NCI-H146 (cell line): ENCODE measurements at places on chromosomes 13 and 19.

GRCh38 chr19:18392417-18392816 is 5.0 kb downstream of the LRRC25 start:
- DNase-seq = no peak

- DNase-seq = no peak
Measured at GRCh38 chr19:478236-478903, 17.5 kb upstream of the SHC2 start.

GRCh38 chr19:19470579-19470978 is 44.8 kb downstream of the TSSK6 start:
- DNase-seq = no peak

GRCh38 chr19:18846862-18847548 is 15.2 kb downstream of the UPF1 start:
- DNase-seq = peak; percentile 60

GRCh38 chr13:106507560-106508274 is 27.7 kb downstream of the EFNB2 start:
- DNase-seq = no peak

GRCh38 chr19:35042954-35043604 is 1.6 kb downstream of the HPN start:
- no peak for DNase-seq

- DNase-seq = peak; percentile 63
Measured at GRCh38 chr13:35760735-35761281, 284.3 kb upstream of the MAB21L1 start.

DNA sequence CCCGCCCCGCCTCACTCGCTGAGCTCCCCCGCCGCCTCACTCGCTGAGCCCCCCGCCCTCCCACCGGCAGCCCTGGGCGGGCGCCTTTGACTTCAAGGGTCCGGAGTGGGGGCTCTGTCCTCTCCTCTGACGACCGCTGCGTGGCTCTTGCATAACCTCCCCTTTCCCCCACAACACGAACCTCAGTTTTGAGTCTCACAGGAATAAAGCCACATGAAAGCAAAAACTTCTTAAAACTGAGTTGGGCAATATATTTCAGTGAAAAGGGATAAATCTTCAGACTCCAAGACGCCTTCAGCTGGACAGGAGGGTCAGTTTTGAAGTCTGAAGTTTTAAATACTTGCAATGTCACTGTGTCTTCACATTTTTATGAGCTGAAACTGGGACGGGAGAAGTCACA is 70.6 kb upstream of the C13orf46 start:
- no peak for DNase-seq

GRCh38 chr13:110593430-110594130 is 21.8 kb upstream of the NAXD start:
- DNase-seq = peak; percentile 62

DNA sequence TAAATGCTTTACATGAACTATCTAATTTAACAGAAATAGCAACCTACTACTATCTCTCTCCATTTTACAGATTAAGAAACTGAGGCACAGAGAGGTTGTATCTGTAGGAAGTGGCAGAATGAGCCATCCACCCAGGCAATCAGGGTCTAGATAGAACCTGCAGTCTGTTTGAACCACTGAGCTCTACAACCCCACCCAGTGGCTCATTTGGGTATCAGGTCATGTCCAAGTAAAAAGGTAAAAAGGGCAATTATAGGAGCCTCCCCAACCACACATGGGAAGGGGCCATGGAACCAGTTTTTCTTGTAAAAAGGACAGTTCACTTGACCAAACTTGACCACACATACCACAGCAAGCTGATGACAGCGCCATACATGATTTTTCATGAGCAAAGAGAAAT is 92.9 kb upstream of the SGCG start:
- no peak for DNase-seq

DNA sequence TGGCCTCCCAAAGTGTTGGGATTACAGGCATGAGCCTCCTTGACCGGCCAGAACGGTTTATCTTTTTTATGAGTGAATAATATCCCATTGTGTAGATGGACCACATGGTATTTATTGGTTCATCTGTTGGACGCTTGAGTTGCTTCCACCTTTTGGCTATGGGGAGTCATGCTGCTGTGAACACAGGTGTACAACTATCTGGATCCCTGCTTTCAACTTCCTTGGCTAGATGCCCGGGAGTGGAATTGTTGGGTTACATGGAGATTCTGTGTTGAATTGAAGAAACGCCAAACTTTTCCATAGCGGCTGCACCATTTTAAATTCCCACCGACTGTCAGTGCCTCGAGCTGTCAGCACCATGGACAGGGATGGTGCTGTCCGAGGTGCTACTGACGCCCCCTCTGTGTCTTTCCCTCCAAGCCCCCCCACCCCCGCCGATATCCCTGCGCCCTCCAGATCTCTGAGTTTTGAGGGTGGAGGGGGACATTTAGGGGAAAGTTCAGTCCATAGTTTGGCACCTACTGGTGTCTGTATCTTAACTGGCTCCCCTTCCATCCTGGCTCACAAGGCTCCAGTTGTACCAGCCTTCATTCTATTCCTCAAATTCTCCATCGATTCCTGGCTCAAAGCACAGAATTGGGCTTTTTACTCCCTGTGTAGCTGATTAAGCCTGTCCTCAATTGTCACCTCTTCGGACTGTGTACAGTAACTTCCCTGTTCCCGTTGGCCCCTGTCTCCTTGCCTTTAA is 27.3 kb downstream of the PNPLA6 start:
- DNase-seq = no peak

GRCh38 chr13:45940061-45940460 is 88.5 kb upstream of the SIAH3 start:
- no peak for DNase-seq

DNA sequence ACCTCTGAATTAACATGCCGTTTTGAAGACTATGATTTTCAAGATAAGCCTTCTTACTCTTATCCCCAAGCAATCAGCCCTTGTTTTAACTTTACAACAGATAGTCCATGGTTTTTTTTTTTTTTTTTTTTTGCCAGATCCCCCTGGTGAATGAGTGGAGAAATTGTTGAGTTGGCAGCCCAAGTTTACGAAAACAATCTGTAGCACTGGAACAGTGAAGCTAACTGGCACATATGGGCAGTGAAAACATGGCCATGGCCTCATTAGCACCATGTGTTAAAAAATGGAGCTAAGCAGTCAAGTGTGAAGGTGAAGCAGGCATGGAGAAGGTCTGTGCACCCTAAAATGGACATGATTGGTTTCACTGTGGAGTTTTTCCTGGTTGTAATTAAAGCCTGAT is 812.1 kb upstream of the MIR17HG start:
- DNase-seq = no peak

GRCh38 chr13:46687810-46688209 is 109.2 kb downstream of the ESD start:
- peak; percentile 77 for DNase-seq

- DNase-seq = peak; percentile 15
Measured at GRCh38 chr13:36418022-36418805, 14.1 kb upstream of the CCNA1 start.

GRCh38 chr19:17211547-17212446 is 3.4 kb upstream of the USE1 start:
- DNase-seq = no peak

GRCh38 chr13:57128909-57129308 is 11.8 kb upstream of the PRR20A start:
- no peak for DNase-seq

- DNase-seq = no peak
Measured at GRCh38 chr19:43591904-43592772, 3.8 kb downstream of the IRGQ start.

DNA sequence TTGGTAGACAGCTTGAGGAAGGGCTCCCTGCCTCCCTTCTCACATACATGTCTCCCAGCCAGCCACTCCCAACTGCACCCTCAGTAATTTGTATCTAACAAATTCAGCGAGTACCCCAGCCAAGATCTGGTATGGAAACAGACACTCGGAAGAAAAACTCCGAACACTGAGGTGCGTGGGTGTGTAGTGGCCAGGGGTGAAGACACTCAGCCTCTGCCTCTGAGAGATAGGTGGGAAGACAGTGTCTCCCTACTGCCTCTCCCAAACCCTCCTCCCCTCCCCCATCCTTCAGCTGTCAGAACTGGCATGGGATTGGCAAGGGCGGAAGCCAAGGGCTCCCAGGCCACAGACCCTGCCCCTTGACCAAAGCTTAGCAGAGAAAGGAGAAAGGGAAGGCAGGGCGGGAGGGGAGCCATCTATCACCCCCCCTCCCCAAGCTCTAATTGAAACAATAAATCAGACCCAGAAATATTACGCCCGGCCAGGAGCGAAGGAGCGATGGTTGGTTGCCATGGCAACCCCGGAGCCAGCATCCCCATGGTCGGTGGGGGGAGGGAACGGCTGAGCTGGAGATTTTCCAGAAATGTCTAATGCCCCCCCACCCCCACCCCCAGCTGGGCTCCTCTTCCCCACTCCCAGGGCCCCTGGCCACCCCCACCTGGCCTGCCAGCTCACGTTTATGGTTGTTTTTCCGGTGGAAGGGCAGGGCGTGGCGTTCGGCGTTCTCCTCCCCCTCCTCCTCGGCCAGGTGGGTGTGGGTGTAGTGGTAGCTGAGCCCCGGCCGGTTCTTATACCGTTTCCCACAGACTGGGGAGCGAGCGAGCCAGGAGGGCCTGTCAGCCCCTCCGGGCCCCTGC is 7.0 kb downstream of the DPF1 start:
- DNase-seq = no peak

- no peak for DNase-seq
Measured at GRCh38 chr13:89239361-89240127, 1568.4 kb downstream of the SLITRK5 start.
